ENCODE measurements at places on chromosomes 3 and 15.

GRCh38 chr15:89364341-89364740 is 29.7 kb upstream of the POLG start:
- DNase-seq: no peak

DNA sequence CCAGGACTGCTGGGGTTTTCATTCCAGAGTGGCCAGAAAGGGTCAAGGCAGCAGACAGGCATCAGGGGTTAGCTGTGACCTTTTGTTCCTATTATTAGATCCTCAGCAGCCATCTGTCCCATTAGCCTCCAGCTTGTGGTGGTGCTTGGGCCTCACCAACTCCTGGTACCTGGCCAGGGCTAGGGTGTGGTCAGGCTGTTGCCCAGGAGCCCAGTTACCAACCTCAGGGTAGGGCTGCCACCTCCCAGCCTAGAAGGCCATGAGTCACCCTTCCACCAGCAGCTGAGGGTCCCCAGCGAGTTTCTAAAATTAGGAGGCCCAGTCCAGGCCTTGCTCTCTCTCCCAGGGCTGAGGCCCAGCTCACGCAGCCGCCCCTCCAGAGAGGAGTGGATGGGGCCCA is 12.2 kb downstream of the TMEM43 start:
- DNase-seq: no peak

DNA sequence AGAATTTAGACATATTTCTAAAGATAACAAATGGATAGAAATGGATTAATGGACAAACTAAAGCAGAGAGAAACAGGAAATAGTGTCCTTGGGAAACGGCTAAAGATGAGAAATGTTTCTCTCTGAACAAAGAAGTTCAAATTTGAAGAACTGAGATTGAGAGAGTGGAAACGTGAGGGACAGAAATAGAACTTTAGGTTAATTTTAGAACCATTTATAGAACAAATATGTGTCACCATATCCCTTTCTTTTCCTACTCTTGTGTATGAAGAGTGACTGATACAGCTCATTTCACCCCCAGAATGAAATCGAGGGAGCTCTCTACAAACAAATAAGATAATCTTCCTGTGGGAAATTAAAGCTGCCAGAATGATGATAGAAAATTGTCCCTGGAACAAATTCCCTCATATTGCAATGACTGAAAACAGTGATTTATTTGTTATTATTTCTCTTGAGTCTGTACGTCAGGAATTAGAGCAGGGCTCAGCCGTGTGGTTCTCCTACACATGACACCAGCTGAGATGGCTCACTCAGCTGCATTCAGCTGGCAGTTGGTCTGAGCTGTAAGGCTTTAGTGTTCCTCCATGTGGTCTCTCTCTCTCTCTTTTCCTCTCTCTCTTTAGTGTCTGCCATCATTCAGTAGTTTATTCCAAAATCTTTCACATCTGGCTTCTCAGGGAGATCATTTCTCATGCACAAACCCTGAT is 46.6 kb upstream of the ARPP21 start:
- no peak for DNase-seq

DNA sequence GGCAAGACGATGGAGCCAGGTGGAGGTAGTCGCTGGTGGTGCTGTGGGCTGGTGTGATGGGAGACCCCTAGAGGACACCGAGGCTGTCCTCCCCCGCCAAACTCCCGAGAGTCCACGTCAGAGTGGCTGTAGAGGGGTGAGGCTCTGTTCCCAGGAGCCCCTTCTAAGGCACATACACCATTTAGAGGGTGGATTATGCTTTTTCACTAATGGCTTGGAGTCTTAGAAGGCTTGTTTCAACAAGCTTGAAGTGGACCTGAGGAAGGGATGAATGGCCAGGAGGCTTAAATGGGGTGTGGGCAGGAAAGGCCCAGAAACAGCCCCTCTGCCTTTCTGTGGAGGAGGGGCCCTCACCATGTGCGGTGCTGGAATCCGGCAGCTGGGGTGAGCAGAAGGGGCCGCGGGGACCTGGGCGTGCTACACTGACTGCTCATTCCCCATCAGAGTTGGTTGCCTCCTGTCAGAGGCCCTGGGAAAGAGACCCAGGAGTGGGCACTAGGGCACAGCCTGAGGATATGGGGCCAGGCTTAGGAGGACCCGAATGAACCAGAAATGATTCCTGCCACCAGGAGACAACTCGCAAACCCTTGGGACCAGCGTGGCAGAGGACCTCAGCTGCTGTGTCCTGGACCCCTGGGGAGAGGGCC is 66.2 kb downstream of the FEM1B start:
- DNase-seq: no peak

DNA sequence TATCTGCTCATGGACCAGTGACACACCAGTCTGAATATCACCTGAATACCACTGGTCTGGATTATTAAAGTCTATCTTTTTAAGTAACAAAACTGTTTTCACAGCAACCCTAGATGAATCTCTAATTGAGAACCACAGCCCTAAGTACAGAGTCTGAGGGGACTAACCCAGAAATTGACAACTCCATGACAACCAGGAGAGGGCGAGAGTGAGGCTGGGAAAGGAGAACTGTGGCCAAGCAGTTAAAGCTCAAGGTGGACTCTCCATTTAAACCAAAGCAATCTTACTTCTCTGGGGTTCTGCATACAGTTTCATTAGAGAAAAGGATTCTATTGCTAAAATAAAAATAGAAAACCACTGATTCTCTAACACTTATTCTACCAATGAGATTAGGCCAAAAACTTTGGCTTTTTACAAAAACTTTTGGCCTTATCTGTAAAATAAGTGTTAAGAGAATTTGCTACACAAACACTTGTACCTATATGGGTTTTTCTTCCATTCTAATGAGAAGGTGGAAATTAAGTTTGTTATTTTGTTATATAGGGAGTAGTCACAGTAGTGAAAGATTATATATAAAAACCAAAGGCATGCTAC is 11.4 kb downstream of the NEK10 start:
- DNase-seq: peak; percentile 20

DNA sequence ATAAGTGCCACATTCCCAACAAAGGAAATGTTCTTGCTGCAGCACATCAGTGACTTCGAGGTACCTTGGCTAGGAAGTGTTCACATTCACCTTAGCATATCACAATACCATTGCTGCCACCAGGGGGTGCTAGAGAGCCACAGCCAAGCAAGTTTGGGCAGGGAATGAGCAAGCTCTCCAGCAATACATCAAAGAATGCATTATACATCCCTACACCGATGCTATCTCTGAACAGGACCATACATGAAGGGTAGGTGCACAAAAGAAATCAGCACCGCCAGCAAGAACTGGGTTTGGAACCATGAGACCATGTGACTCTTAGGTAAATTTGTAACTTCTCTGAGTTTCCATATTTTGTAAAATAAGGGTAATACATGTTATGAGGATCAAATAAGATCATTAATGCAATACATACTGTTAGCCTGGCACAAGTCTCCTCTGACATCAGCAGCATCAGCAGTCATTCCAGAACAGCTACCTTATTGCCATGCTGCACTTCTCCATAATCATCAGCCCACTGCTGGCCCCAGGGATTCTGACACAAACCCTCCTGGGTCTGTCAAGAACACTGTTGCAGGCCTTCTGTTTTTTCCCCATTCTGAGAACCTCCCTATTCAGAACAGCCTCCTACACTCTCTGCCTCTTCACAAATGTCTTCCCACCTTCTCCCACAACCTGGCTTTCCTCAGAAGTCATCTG is 37.5 kb downstream of the RYK start:
- DNase-seq: peak; percentile 79

All from activated T-helper 9 cell treated with anti-CD3 and anti-CD28 coated beads, Interleukin-2, amount 50 U/mL, for 16 hours (primary cell).